Foreskin keratinocyte (primary cell): ENCODE measurements at places on chromosomes 7 and 10. TPM values are rescaled to one million over a fixed set of nuclear protein-coding genes. Genes with fewer than 3 reads are reported as not detected.

The SRGN gene
- total RNA-seq, result 0.10 and 0.11 TPM in 2 replicates

The MYH16 gene
- total RNA-seq, result 1.3 and 2.6 TPM in 2 replicates

The ITGA8 gene
- total RNA-seq, result not detected in 2 replicates

The OR2A12 gene
- not detected in 2 replicates for total RNA-seq

The ADAM22 gene
- 0.07 and 0.21 TPM in 2 replicates for total RNA-seq

The WNT2 gene
- total RNA-seq, result not detected in 2 replicates

The NKX1-2 gene
- 4.5 and 5.5 TPM in 2 replicates for total RNA-seq
